ENCODE measurements at places on chromosomes 13 and 19.

GRCh38 chr19:4362101-4362828 is 18.9 kb downstream of the MPND start:
- no peak for DNase-seq

- no peak for DNase-seq
These were observed 2.2 kb downstream of the ARHGAP45 start for GRCh38 chr19:1069009-1069779.

- DNase-seq, result no peak
These were observed 12.5 kb downstream of the NOP53 start for GRCh38 chr19:47757617-47758442.

GRCh38 chr13:89307278-89307677 is 1636.1 kb downstream of the SLITRK5 start:
- DNase-seq, result no peak

- no peak for DNase-seq
These were observed 42.9 kb upstream of the ZNF14 start for GRCh38 chr19:19775891-19776205.

GRCh38 chr19:19873381-19873780 is 7.7 kb downstream of the ZNF253 start:
- DNase-seq, result no peak

- DNase-seq, result peak; percentile 23
These were observed 27.0 kb downstream of the OXGR1 start for GRCh38 chr13:96967248-96967745.

- DNase-seq, result no peak
These were observed 133.5 kb downstream of the TRPC4 start for GRCh38 chr13:37736045-37736444.

DNA sequence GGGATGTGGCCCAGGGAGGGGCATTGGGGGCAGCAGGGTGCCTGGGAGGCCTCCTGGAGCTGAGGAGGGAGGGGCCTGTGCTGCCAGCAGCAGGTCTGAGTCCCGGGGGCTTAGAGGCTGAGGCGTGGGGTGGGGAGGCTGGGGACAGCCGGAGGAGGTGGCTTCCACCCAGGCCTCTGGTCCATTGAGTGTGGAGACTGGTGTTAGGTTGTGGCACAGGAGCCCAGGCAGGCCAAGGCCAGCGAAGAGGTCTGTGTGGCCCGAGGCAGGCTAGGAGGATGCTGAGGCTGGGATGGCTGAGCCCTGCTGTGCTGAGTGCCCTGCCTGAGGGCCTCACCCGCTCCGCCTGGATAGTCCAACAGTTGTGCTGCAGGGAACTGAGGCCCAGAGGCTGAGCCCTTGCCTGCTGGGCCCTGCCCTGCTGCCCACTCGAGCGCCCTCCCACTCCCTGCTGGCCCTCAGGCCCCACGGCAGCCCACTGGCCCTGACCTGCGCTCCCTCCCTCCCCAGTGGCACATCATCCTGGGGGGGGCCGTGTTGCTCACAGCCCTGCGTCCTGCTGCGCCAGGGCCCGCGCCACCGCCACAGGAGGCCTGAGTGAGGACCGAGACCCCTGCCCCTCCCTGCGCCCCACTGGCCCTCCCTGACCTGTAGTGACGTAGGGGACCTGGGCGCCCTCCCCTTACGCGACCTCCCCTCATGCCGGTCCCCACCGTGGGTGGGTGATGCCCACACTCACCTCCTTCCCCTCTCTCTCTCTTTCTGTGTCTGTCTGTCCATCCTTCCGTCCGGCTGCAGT is 4.9 kb upstream of the GARIN5A start:
- no peak for DNase-seq

GRCh38 chr19:2229103-2230032 is 6.8 kb downstream of the PLEKHJ1 start:
- DNase-seq, result no peak

- peak; percentile 10 for DNase-seq
These were observed 594.6 kb downstream of the PCDH9 start for GRCh38 chr13:66635526-66635925.

GRCh38 chr19:43724896-43725295 is 9.0 kb downstream of the IRGC start:
- no peak for DNase-seq

DNA sequence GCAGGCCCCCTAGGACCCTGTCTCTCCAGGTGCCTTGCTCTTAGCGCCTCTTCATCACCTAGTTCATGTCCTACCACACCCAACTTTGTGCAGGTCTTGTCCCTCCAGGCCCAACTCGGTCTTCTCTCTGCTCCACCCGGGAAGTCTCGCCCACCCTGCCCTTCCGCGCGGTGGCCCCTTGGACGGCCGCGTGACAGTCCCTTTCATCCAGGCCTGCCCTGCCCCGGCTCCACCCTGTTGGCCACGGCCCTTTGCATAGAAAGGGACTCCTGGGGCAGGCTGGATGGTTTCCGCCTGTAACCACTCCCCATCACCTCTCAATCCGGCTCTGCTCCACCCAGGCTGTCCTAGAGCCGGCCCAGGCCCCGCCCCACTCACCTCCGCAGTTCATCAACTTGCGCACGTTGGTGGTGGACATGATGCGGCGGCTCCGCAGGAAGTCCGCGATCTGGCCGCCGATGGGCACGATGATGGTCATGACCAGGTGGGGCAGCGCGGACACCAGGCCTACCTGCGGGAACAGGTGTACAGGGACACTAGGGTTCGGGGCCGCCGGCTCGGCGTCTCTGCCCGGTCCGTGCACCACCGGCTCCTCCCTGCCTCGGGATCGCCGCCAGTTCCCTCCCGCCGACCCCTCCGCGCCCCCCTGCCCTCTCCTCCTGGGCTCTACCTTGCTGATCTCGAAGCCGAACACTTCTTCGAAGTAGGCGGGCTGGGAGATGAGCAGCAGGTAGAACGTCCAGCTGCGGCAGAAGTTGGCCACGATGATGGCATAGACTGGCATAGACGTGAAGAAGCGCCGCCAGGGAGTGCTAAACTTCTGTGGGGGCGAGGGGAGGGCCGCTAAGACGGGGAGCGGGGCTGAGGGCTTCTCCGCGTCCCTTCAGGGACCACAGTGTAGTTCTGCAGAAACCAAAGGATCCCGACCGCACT is 7.2 kb downstream of the GFY start:
- DNase-seq, result no peak

DNA sequence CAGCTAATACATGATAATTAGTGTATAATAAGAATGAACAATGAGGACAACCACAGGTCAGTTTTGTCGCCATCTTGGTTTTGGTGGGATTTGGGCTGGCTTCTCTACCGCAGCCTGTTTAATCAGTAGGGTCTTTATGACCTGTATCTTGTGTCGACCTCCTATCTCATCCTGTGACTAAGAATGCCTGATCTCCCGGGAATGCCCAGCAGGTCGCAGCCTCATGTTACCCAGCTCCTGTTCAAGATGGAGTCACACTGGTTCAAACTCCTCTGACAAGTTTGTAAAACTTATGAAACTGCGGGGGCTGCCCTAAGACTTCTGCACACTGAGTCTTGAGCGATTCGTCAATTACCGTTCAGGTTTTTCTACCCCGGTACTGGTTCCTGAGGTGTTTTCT is 21.5 kb upstream of the ADGRE1 start:
- no peak for DNase-seq

DNA sequence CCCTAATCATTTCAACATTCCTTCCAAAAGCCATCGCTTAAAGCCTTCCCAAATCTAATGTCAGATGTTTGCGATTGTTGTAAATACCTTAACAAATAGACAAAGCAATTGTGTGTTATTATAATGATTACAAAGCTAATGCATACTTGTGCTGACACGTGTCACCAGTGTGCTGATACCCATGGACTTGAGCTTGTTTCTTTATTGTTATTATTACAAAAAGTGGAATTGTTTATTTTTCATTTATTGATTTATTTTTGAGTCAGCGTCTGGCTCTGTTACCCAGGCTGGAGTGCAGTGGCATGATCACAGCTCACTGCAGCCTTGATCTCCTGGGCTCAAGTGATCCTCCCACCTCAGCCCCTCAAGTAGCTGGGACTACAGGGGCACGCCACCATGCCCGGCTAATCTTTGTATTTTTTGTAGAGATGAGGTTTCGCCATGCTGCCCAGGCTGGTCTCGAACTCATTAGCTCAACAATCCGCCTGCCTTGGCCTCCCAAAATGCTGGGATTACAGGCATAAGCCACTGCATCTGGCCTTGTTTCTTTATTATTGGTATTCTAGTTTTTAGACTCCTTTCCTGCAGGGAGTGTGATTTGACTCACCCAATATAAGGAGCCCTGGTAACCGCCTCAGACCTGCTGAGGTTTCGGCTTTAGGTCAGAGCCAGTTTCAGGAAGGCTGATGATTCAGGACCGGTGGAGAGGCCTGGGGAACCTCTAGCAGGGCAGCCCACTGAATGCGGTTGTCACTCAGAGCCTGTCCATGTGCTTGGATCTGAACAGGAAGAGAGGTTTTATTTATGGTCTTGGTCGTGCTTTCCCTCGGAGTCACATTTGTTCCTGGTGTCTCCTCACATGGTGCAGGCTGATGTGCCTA is 2.1 kb upstream of the FBXO17 start:
- DNase-seq, result peak; percentile 70

- no peak for DNase-seq
These were observed 14.7 kb downstream of the LRCH1 start for GRCh38 chr13:46567671-46568070.

DNA sequence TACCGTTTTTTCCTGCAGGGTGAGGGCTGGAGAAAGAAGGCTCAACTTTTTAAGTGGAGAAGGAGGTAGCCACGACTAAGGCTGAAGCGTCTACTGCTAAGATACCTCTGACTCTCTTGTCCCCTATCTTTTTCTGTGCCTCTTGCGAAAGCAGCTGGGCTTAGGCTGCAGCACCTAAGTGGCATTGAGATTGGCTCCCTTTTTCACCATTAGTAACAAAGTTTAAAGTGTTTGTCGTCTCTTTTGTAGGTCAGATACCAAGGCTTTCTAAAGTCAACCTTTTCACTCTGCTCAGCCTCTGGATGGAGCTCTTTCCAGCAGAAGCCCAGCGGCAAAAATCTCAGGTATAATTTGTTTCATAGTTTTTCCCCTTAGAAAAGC is 887 bp downstream of the CDADC1 start:
- no peak for DNase-seq

GRCh38 chr13:108656742-108657141 is 27.3 kb downstream of the MYO16 start:
- DNase-seq, result no peak

- DNase-seq, result no peak
These were observed 73.5 kb upstream of the C13orf46 start for GRCh38 chr13:114047358-114047881.

DNA sequence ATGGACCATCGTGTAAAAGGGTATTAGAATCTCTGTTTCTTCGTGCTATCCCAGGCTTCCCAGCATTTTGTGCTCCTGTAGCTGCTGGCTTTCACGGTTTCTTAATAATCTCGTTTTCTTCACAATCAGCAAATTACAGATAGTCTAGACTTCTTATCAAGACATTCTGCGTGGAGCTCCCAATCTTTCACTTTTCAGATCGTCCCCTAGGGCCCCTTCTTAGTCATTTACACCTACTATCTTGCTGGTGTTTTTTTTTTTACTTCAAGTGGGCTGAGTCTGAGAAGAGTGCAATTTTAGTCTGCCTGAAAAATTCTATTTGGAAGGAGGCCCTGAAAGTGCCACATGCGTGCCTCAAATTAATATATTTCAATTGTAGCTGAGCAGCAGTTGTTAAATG is 275.1 kb downstream of the SHISA2 start:
- DNase-seq, result no peak

DNA sequence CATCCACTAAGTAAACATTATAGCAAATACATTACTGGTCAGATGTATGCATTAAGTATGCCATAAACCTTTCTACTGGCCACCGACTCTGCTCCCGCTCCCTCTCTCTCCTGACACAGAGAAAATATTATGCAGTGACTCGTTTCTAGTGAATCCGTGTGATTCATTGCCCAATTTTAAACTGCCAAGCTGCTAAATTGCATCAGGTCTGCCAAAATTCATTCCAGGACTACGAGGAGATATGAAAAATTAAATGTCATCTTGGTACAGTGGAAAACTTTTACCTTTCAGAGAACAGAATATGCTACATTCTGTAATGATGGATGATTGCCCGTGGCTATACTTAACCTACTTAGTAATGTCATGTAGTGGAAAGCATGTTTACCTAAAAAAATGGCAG is 368.8 kb upstream of the TSHZ3 start:
- no peak for DNase-seq

- no peak for DNase-seq
These were observed 38.8 kb downstream of the MYO9B start for GRCh38 chr19:17114414-17114831.

- no peak for DNase-seq
These were observed 365.9 kb downstream of the FGF14 start for GRCh38 chr13:102035969-102036368.

- DNase-seq, result no peak
These were observed 1093.7 kb upstream of the MIR17HG start for GRCh38 chr13:90253806-90254205.

GRCh38 chr13:108213946-108214345 is 1.4 kb downstream of the LIG4 start:
- DNase-seq, result no peak

DNA sequence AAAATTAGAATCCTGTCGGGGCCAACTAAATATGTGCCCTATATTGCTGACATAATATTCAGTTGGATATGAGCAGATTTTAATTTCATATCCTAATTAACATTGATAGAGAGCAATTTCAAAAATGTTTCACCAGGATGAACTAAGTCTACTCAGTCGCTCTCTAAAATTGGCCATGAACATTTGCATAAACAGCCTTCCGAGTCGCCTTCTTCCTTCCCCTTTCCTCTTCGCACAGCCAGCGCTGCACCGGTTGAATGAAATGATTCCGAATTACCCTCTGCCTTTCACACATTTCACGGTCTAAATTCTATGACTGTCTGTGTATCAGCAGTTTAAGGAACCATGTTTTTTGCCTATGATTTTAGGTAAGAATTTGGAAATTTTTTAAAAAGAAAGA is 413.7 kb downstream of the LIG4 start:
- no peak for DNase-seq

GRCh38 chr13:66180836-66181235 is 1049.3 kb downstream of the PCDH9 start:
- no peak for DNase-seq

- DNase-seq, result no peak
These were observed 502.4 kb downstream of the MYO16 start for GRCh38 chr13:109131698-109132257.

- no peak for DNase-seq
These were observed 16.2 kb downstream of the LMTK3 start for GRCh38 chr19:48495396-48495795.

DNA sequence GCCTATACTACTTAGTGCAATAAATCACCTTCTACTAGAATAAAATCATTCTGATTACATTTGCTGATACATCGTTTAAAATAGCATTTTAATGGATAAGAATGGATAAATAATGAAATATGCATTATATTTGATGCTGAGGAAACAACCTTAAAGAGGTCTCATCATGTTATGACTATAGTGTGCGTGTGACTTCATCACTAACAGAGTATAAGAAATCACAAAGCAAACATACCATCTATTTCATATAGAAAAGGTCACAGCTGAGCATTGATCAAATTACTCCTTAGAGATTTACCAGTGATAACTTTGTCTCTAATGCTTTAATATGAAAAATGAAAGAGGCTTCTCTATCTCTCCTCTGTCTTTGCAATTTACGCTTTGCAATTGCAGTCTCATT is 1620.3 kb upstream of the SLC10A2 start:
- DNase-seq, result no peak

- DNase-seq, result no peak
These were observed 9.1 kb downstream of the LDLR start for GRCh38 chr19:11098327-11098726.

GRCh38 chr13:113633485-113633873 is 24.5 kb downstream of the ATP4B start:
- DNase-seq, result no peak

- no peak for DNase-seq
These were observed 2.9 kb upstream of the ARHGAP45 start for GRCh38 chr19:1063909-1064660.

- DNase-seq, result no peak
These were observed 56.2 kb upstream of the RFC3 start for GRCh38 chr13:33761740-33762139.
